ENCODE measurements at places on chromosomes 11 and 22.

DNA sequence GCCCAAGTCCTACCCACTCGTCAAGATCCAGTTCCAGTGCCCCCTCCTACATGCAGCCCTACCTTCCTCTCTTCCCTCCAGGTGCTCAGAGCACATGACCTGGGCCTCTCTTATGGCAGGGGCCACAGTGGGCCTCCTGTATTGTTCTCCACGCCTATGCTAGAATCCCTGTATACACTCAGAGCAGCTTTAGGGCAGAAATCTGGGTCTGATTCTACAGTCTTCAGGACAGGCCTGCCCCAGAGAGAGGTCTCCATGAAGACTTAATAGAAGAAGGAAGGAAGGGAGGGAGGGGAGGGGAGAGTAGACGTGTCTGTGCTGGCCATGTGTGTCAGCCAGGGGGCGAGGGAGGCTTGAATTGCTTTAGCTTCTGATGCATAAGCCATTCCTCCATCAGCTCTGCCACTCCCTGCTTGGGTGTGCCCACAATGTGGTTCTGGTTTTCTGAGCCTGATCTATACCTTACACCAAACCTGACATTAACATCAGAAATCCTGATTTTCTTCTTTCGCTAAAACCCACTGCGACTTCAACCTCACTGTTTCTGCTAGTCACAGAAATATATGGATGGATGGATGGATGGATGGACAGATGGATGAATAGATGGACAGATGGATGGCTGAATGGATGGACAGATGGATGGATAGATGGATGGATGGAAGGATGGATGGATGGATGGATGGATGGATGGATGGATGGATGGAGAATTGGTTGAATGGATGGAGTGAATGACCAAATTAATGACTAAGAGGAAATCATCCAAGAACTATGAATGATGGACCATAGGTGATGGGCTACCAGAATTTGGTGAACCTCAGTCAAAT lies 56.6 kb upstream of the PRDM11 start:
- DNase-seq = no peak

- peak; percentile 50 for DNase-seq
Observed at GRCh38 chr11:76768088-76768908, 14.9 kb upstream of the TSKU start.

DNA sequence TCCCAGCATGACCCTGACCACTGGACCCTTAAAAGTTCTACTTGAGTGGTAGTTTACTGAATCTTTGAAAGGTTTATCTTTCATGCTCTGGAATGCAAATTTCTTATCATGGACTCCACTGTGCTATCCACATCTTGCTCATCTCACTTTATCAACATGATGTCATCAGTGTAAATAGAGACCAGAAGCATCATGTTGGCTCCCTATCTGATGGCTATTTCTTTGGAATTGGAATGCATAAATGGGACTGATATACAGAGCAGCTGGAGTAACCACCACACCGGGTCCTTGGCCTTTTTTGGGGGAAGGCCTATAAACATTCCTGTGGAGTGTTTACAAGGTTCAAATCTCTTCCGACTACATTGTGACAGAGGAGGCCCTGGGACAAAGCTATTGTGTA lies 74.1 kb upstream of the CEP126 start:
- no peak for DNase-seq

DNA sequence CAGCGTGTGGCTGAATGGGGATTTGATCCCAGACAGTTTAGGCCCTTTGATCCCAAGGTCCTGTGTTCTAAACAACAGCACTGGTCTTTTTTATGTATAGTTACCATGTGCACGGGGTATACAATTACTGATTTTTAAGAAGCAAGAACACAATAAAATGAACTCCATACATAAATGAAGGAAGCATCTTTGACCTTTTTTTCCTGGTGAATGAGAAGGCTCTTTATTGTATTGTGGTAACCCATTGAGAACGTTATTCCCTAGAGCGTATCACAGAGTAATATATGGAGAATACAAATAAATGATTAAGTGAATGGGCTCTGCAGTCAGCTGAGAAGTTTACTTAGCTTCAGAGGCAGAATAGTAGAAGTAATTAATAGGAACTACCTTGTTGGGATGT lies 563.6 kb downstream of the NTM start:
- no peak for DNase-seq

GRCh38 chr11:93017821-93018690 lies 48.6 kb downstream of the MTNR1B start:
- DNase-seq = no peak

GRCh38 chr22:31148953-31149627 lies 8.8 kb upstream of the PLA2G3 start:
- peak; percentile 56 for DNase-seq

GRCh38 chr11:94449437-94449836 lies 44.2 kb downstream of the MRE11 start:
- DNase-seq = no peak

DNA sequence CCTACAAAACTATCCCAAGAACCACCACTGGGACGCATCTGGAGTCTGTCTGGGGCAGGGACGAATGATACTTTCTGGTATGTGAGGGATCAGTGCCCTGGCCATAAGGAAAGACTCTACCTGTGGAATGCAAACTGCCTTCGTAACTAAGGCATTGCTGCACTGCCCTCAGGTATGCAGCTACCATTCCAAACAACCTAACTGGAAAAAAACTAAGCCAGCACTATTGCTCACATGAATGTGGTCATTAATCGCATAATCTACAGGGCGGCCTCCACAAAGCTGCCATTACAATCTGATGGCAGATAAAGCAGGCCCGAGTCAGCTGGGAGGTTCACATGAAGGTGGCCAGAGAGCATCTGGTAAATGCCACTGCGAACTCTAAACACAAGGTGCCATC lies 3.9 kb downstream of the PACSIN2 start:
- DNase-seq = no peak

- DNase-seq = peak; percentile 58
Observed at GRCh38 chr11:112777283-112777751, 183.9 kb upstream of the NCAM1 start.

- DNase-seq = peak; percentile 50
Observed at GRCh38 chr22:44526779-44527126, 28.7 kb upstream of the RTL6 start.

GRCh38 chr22:46280063-46280817 lies 12.4 kb downstream of the TTC38 start:
- DNase-seq = no peak

- DNase-seq = no peak
Observed at GRCh38 chr22:22546490-22546889, 12.6 kb downstream of the PRAME start.

GRCh38 chr22:33873186-33873585 lies 47.1 kb downstream of the LARGE1 start:
- no peak for DNase-seq

GRCh38 chr11:15875943-15876342 lies 480.4 kb downstream of the SOX6 start:
- no peak for DNase-seq

DNA sequence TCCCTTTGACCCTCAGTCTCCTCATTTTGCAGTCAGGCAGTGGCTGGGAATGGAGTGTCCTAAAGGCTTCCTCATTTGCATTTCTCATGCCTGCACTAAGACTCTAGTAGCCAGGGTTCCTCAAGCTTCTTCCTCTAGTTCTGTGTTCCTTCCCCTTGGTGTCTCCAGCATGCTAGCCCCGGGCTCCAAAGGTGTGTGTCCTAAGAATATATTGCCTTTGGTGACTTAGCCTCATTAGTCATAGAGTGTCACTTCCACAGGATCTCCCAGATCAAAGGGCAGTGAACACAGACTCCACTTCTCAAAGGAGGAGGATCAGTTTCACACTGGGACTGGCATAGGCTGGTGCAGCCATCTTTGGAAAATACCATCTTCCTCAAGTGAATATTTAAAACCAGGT lies 21.4 kb upstream of the ACER3 start:
- DNase-seq = no peak

DNA sequence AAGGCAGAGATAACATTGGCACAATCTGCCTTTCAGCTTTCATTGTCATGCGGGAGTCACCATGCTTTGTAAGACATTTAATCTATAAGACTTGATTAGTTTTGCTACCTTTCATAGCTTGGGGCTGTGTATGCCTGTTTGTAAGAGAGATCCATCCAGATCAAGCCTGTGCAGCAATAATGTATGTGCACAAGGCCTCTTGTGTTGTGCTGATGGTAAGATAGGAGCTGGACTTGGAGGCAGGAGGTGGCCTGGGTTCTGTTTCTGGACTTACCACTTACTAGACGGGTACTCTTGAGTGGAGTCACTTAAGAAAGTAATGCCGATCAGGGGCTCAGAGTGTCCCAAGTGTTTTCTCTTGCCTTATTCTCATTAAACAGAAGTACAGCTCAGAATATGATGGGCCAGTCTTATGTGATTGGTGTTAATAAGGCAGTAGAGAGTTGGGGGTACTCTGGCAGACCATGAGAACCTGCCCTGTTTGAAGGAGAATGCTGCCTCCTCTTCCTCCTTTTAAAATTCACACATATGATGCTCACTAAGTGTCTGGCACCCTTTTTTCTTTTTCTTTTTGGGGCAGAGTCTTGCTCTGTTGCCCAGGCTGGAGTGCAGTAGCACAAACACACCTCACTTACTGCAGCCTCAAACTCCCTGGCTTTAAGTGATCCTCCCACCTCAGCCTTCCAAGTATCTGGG lies 30.9 kb downstream of the PTPRJ start:
- no peak for DNase-seq

DNA sequence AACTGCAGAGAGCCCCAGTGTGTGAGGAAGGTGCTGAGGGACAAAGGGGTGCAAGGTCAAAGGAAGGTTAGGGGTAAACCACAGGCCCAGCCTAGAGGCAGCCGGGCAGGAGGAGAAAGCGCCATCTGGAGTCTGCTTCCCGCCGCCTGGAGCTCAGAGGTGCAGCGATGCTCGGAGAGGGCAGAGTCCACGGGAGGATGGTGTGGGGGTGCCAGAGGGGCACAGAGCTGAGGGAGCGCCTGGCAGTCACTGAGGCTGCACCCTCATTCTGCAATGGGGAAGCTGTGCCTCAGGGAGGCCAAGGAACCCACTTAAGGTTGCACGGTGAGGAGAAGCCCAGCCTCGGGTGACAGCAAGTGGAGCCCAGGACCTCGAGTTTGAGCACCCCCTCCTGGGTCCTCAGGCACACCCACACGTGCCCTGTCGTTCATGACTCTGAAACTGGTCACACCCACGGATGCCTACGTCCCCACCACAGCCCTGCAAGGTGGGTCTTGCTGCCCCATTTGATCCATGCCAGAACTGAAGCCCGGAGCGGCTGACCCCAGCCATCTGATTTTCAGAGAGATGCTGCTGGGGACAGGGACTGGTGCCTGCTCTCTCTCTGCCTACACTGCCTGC lies 1.6 kb downstream of the IL2RB start:
- DNase-seq = no peak

DNA sequence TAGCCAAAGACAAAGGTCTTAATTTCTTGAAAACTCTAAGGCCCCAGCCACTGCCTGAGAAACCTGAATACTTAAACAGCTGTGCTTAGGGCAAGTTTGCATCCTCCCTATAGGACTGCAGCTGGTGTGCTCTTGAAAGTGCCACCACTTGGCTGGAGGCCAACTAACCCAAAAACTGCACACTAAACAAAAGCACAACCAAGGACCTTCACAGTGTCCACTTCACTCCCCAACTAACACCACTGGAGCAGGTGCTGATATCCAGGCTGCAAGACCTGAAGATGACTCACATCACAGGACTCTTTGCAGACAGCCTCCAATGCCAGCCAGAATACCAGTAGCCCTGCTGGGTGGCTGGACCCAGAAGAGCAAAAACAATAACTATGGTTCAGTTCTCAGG lies 357.7 kb upstream of the ARHGAP42 start:
- no peak for DNase-seq

DNA sequence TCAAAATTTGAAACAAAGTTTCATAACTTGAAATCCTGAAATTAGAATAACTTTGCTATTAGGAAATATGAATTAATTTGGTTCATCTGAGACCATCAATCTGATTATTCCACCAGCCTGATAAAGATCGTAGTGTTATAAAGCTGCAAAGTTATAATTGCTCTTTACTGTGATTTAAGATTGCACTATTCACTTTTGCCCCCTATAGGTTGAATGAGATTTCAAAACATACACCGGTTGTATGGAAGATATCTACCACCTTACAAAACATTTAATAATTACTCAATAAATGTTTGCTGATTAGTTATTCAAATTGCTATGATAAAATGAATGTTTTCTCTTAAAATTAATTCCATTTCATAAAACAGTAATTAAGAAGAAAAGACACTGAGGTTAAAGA lies 26.1 kb downstream of the APIP start:
- DNase-seq = no peak

- no peak for DNase-seq
Observed at GRCh38 chr11:28770806-28771205, 662.6 kb downstream of the METTL15 start.

All from NCI-H1092 (cell line).